ENCODE measurements at places on chromosomes 2 and 18. TPM values are rescaled to one million over a fixed set of nuclear protein-coding genes. Genes with fewer than 3 reads are reported as not detected.
A peak's percentile ranks its signal among the peaks of the same experiment; 100 is the strongest.

- no peak for DNase-seq
Observed at GRCh38 chr2:109271920-109272319, 142.9 kb downstream of the SH3RF3 start.

DNA sequence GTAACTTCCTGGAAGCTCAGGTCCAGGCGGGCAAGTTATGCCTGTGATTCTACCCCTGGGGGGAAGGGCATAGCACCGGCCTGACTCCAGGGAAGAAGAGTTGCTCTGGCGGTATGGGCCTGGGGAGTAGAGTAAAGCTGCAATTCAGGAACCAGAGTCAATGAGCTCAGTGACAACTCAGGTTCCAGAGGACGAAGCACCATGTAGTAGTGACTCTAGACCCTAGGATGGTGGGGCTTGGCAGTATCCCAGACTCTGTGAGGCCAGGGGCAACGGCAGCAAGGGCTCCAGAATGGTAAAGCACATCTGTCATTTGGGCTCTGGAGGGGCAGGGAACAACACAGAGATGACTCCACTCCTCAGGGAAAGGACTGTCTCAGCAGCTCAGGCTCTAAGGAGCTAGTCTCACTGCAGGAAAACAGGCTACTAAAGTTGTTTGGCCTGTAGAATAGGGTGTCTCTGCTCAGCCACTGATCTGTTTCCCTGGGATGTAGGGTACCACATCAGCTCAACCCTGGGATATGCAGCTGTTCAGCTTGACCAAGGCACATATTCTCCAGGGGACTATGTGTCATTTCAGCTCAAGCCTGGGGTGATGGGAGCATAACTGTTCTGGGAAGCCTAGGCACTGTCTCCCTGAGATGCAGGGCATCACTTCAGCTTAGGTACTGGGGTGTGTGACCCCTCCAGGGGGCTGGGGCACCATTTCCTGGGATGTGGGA, 36.2 kb upstream of the RHOB start:
- no peak for DNase-seq

HMSD gene
- not detected for polyA plus RNA-seq

- no peak for DNase-seq
Observed at GRCh38 chr2:86124683-86125082, 18.6 kb downstream of the PTCD3 start.

SPOPL gene
- 13.5 TPM for polyA plus RNA-seq

- no peak for DNase-seq
Observed at GRCh38 chr2:222776792-222777191, 84.0 kb upstream of the ACSL3 start.

DNA sequence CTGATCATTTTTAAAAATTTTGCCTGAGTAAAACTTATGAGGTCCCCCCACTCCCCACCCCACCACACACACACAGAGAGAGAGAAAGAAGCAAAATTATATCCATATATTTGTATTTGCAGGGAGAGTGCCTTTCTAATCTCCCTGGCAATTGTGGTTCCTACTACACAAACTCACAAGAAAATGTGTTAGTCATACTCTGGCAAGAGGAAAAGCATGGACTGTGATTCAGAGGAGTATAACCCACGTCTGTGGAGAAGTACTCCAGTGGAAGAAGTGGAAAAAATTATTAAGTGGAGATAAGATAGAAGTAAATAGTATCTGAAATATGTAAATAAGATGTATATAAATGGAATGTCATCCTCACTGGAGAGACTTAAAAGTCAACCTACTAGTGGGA, 114.0 kb downstream of the DSEL start:
- DNase-seq: no peak

AKAIN1 gene
- 0.41 TPM for polyA plus RNA-seq

PRSS56 gene
- not detected for polyA plus RNA-seq

LBX2 gene
- polyA plus RNA-seq: 0.95 TPM

HOXD12 gene
- polyA plus RNA-seq: 0.09 TPM

CETN1 gene
- not detected for polyA plus RNA-seq

DNA sequence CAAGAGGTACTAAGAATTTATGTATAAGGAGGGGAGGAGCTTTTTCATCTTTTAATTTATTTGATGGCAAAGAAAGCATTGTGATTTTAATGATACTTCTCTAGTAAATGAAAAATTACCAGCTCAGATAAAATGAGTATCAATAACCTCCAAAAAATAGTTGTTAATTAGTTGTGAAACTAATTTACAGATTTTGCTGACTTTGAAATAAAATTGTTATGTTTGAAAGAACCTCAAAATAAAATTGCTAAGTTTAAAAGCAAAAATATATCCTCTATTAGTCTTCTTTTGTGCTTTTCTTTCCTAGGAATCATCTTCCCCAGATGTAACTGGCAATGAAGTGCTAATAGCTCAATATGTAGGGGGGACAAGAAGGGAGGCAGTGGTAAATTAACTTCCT, 36.5 kb downstream of the ZC3H6 start:
- no peak for DNase-seq

DNA sequence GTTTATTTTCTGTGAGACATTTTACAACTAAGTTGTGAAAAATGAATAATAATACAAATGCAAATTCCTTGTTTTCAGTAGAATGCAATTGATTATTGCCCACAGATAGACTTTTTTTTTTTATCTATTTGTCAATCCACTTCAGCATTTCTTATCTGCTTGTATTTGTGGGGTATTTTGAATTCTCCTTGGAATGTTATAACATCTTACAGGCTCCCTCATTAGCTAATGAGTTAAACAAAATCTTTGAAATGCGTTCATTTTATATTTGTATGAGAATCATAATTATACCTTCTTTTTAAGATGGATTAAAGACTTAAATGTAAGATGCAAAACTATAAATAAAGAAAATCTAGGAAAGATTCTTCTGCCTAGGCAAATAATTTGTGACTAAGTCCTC, 114.2 kb downstream of the CALCRL start:
- DNase-seq: no peak

DNA sequence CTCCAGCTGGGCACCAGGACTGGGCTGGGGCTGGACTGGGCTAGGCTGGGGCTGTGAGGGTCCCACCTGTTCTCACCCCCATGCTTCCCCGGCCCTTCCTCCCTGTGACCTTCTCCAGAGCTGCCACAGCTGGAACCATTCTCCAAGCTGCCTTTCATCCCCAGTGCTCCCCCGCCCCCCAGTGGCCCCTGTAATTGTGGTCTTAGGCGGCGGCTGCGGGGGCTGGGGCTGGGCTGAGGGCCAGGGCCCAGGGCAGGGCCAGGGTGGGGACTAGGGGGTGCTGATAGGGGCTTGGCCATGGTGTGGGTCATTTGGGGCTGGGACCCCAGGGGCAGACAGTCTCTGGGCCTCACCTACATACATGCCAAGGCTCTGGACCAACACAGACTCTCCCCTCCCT, 2.8 kb upstream of the WNT10A start:
- no peak for DNase-seq

DNA sequence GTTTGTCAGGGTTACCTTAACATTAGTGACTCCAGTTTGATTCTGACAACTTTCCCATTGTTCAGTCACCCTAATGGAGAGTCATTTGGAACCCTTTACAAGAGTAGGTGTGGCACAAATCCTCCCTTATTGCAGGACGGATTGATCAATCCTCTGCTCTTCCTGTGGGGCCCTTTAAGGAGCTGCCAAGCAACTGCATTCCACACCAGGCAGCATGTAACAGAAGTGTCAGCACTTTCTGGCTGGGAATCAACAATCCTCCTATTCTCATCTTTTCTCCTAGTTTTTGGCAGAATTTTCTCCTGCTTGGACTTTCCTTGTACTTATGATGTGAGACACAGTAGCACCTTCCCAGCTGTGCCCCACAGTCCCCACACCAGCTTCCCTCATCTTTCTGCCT, 177.8 kb downstream of the ST6GAL2 start:
- DNase-seq: no peak

GRCh38 chr2:219498280-219499057, at the start of gene GMPPA:
Gene GMPPA (plus strand): TSS chr2:219498891. CDS start chr2:219499976, 1,085 bp downstream.
- peak; percentile 98 for DNase-seq

DNA sequence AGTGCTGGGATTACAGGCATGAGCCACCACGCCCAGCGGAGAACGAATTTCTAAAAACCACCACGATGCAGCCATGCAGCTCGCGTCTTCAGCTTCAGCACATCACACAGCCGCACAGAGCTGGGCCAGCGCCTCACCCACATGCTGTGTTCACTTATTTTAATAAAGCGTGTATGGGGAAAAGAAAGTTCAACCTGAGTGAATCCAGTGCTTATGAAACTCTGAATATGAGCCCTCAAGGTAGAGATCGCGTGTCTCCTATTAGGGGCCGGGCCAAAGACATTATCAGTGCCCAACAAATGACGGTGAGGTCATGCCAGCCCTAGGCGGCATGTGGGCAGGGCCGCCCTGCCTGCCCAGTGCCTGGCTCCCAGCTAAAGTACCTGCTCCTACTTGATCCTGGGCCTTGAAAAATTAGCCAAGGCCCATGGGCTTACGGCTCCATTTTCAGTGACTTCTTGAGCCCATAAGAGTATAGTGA, 44.3 kb downstream of the SPRED2 start:
- DNase-seq: no peak

IL1A gene
- 1.3 TPM for polyA plus RNA-seq

DNA sequence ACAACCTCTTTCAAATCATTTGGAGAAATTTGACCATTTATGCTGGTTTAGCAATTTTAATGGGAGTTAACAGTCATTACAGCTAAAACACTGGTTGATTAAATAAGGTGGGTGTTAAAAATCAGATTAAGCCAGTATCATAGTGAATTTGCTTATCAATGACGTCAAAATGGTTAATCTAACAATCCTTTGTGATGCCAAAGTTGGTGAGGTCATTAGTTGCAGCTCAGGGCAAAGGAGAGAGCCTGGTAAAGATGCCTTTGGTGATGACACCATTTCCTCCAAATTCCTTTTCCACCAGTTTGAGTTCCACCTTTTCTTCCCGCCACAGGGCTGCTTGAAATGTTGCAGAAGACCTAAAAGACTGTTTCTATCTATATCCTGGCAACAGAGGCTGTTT, 757.1 kb upstream of the PIK3C3 start:
- DNase-seq: no peak

DNA sequence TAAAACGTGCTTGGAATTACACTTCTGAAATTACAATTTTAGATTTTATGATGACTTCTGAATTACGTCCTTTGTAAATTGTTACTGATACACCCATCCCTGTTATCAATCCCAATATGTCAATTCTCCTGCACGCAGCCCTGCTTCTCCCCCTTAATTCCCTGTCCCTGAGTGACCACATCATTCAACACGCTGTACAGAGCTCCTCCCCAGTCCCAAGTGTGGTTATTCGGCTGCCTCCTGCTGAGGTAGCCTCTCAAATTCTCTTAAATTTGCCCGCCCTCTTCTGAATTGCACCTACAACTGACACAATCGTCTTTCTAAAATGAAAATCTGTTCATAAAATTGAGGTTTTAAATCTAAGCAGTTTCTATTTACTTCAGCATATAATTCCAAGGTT, 10.1 kb downstream of the SERPINB8 start:
- DNase-seq: no peak

ACAA2 gene
- polyA plus RNA-seq: 57.3 TPM

GRCh38 chr2:200159357-200159707, 147.2 kb upstream of the SPATS2L start:
- no peak for DNase-seq

DNA sequence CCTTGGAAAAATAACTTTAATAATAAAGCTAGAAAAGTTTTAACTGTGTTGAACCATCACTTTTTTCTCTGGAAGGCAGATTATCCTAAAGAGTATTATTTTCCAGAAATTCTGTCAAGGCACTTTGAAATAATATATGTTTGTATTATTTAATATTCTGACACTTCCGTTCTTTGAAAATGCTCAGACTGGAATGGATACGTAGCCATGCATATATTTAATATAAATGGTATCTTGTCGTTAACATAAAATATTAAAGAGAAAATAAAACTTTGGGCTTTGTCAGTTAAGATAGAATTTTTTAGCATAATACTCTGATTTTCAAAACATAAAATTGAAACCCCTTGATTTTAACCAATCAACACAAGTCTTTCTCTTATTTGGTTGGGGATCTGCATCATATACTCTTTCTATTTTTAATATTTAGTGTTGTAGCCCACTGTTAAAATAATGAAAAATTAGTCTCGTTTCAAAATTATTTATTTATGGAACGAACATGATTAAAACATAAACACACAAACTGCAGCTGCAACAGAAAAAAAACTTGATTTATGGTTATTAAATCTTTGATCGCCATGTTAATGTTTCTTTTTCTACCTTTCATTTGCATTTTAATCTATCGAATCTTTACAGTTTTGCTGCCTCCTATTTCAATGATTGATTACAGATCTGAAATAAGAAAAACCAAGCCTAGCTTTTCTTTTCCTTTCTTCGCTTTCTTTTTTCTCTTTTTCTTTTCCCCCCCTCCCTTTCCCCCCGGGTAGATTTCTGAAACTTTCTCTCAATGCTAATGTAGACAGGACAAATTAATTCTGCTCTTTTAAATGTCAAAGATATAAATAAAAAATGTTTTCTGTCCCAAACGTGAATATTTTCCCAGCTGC, 145.5 kb downstream of the MEIS1 start:
- DNase-seq: no peak

RGPD4 gene
- polyA plus RNA-seq: 0.03 TPM

- no peak for DNase-seq
Observed at GRCh38 chr2:63435070-63435469, 153.2 kb downstream of the WDPCP start.

DNA sequence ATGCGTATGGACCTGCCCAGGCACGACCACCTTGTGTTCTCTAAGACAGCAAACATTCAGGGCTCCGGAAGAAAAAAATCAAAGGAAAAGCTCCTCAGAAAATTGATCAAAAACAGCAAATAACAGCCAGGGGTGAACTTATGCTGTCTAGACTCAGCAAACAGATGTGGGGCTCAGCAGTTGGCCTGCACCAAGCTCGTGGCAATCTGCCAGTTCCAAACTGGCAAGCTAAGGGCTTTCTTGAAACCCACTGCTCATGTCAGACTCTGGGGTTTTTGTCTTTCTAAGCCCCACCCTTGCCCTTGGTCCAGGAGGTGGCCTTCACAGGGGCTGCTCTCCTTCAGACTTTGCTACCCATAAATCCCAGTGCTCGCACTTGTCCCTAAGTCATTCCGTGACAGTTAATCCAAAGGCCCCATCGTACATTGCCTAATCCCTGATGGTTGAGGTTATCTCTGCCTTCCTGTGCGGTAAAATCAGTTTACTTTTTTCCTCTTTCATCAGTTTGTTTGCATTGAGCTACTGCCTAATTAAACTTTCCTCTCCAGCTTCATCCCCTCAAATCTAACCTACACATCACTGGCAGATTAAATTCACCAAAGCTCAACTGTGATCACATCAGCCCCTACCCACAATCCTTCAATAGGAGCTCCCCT, 408.0 kb downstream of the LRATD1 start:
- DNase-seq: no peak

GRCh38 chr18:61791031-61791430, 101.8 kb downstream of the RNF152 start:
- no peak for DNase-seq

GRCh38 chr2:221267773-221268425, 304.2 kb downstream of the EPHA4 start:
- no peak for DNase-seq

GRCh38 chr2:177597759-177598158, 205.2 kb downstream of the AGPS start:
- peak; percentile 20 for DNase-seq

GRCh38 chr2:40646642-40647041, 194.8 kb upstream of the SLC8A1 start:
- no peak for DNase-seq
